ENCODE measurements at places on chromosomes 1 and 21.

- no peak for DNase-seq
These were observed 41.8 kb upstream of the ACTRT2 start for GRCh38 chr1:2979191-2980072.

- DNase-seq, result peak; percentile 71
These were observed 56.9 kb upstream of the TMPRSS2 start for GRCh38 chr21:41564871-41565274.

DNA sequence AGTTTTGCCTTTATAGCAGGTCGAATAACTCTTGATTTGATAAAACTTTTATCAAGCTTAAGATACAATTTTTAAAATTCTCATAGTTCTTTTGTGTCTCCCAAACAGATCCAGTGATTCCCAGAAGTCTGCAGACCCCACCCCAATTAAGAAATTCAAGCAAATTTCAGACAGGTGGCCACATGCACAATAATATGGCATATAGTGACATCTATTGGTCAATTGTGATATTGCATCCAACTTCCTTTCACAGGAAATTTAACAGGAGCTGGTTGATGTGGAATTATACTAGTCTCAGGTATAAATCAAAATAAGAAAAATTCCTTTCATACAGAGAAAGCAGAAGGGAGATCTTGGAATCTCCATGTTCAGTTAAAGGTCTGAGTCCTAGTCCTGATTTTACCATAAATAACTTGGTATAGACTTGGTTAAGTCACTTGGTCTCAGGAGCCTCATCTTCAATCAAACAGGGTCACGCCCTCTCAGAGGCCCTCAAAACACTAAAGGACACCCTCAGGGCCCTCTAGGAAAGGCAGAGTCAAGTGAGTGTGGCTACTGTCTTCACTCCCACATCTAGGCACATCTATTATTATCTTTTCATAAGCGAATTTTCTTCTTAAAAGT lies 24.1 kb downstream of the PIGM start:
- DNase-seq, result peak; percentile 41

GRCh38 chr1:97417661-97418060 lies 503.2 kb downstream of the DPYD start:
- no peak for DNase-seq

DNA sequence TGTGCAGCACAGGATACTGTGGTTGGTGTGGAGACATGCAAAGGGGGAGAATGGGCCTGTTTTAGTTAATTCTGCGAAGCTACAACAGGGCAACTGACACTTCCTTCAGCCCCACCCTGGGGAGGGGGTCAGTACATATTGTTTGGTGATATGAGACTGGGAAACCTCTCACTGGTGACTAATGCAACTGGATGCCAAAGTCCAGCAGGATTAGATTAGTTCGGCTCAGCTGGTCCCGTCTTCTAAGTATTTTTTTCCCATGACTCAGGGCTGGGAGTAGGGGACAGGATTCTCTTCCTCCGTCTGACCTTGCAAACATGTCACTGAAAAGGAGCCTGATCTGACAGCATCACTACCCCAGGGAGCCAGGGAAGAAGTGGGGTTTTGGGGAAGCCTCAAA lies 43.0 kb downstream of the PLXNA2 start:
- DNase-seq, result peak; percentile 93

GRCh38 chr21:15029077-15029476 lies 35.7 kb downstream of the NRIP1 start:
- no peak for DNase-seq

All from mesenchymal stem cell (in vitro differentiated cells and primary cell).